ENCODE measurements at places on chromosomes 1 and 21.

GRCh38 chr1:73066866-73067265 lies 784.5 kb upstream of the NEGR1 start:
- DNase-seq, result no peak

DNA sequence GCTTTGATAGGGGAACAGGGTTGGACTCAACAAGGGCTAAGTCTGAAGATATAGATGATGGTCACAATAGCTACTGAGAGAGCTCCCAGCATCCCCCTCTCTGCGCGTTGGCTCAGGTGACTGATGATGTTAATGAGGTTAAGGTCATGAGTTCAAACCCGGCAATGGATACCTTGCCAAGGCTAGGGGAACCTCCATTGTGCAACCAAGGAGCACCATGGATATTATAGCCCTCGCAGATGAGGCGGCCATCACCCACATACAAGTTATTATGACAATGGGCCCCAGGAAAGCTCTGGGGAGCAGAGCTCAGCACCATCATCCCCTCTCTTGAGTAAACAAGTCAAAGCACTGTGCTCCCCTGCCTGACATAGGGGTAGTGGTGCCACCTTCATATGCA lies 8.2 kb downstream of the KCNA2 start:
- no peak for DNase-seq

- DNase-seq, result no peak
Observed at GRCh38 chr1:231972111-231972445, 345.5 kb downstream of the DISC1 start.

GRCh38 chr21:42417533-42417932 lies 13.8 kb downstream of the UBASH3A start:
- DNase-seq, result no peak

- DNase-seq, result no peak
Observed at GRCh38 chr21:44708213-44708865, 3.0 kb downstream of the TSPEAR start.

Data from MG63 (cell line).